Fibroblast of skin of left biceps (primary cell): ENCODE measurements at places on chromosomes 7 and 10.

DNA sequence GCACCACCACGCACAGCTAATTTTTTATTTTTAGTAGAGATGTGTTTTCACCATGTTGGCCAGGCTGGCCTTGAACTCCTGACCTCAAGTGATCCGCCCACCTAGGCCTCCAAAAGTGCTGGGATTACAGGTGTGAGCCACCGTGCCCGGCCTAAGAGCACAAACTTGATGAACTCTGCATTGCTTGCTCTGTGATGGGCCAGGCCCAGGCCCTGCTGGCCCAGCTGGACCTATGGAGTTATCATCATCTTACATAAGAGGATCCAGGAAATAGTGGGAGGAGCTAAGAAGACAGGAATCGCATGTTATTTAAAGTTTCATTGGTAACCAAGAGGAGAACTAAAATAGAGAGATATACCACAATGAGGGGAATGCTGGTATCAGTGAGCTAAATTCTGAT, 86.9 kb downstream of the DAGLB start:
- DNase-seq: no peak

DNA sequence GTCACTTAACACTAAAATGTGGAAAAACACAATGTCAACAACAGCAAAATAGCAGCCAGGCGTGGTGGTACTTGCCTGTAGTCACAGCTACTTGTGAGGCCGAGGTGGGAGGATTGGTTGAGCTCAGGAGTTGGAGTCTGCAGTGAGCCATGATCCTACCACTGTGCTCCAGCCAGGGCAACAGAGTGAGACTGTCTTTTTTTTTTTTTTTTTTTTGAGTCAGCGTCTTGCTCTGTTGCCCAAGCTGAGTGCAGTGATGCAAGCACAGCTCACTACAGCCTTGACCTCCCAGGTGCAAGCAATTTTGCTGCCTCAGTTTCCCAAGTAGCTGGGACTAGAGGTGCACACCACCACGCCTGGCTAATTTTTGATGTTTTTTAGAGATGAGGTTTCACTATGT, 6.1 kb downstream of the KCTD7 start:
- DNase-seq: no peak

GRCh38 chr10:91251430-91252056, 31.1 kb downstream of the PCGF5 start:
- peak; percentile 24 for DNase-seq

- DNase-seq: no peak
Measured at GRCh38 chr10:3123571-3124411, 48.8 kb downstream of the PITRM1 start.

GRCh38 chr10:29714096-29714874, 79.5 kb upstream of the SVIL start:
- DNase-seq: no peak

GRCh38 chr7:113306302-113306701, 187.9 kb upstream of the SMIM30 start:
- no peak for DNase-seq

GRCh38 chr7:96380111-96380512, 58.2 kb upstream of the SLC25A13 start:
- no peak for DNase-seq

DNA sequence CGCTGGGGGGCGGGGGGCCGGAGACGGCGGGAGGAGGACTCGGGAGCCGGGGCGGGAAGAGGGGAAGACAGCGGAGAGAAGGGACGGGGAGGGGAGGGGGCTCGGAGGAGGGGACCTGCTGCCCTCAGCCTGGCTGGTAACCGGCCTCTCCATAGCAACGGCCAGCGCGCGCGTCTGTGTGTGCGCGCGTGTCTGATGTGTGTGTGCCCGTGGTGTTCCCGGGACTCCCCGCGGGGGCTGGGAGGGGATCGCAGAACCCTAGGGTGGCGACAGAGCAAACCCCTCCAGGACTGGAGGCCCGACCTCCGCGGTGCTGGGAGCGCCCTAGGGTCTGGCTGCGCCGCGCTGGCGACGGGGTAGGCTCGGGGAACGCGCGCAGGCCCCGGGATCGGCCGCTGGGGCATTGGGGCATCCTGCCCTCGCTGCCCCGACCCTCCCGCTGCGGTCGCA, 356.3 kb downstream of the DNAJB6 start:
- no peak for DNase-seq

GRCh38 chr10:67076144-67076543, 150.3 kb downstream of the LRRTM3 start:
- no peak for DNase-seq

DNA sequence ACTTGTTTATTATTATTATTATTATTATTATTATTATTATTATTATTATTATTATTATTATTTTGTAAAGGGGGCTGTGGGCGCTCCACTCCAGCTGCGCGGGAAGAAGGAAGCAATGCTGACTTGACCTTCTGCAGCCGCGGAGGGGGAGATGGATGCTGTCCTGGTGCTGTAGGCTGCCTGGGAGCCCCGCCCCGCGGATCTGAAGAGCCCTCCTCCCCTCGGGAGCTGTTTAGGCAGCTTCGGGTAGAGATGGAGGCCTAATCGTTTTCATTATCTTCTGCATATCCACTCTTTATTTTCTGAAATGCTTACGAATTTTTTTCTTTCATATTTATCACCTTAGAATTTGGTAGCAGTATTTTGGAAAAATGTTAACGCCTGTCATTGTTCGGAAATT, 101.2 kb upstream of the KLF6 start:
- DNase-seq: no peak

GRCh38 chr7:154304231-154304630, 252.0 kb downstream of the DPP6 start:
- DNase-seq: no peak

DNA sequence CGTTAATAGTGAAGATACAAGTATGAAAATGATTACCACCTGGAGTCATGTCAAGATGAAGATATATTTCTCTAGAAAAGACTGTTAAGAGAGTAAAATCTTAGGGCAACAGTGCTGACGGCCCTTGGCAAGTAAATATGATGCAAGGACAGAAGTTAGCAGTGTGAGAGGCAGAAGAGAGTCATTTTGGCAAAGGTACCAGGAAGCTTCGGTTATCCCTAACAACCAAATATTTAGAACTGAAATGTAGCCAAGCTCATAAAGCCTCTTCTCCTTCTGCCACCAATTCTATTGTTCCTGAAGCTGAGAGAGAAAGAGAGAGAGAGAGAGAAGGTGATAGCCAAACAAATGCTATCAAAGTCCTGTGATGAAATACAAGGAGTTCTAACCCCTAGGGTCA, 109.6 kb downstream of the MACC1 start:
- DNase-seq: peak; percentile 2

DNA sequence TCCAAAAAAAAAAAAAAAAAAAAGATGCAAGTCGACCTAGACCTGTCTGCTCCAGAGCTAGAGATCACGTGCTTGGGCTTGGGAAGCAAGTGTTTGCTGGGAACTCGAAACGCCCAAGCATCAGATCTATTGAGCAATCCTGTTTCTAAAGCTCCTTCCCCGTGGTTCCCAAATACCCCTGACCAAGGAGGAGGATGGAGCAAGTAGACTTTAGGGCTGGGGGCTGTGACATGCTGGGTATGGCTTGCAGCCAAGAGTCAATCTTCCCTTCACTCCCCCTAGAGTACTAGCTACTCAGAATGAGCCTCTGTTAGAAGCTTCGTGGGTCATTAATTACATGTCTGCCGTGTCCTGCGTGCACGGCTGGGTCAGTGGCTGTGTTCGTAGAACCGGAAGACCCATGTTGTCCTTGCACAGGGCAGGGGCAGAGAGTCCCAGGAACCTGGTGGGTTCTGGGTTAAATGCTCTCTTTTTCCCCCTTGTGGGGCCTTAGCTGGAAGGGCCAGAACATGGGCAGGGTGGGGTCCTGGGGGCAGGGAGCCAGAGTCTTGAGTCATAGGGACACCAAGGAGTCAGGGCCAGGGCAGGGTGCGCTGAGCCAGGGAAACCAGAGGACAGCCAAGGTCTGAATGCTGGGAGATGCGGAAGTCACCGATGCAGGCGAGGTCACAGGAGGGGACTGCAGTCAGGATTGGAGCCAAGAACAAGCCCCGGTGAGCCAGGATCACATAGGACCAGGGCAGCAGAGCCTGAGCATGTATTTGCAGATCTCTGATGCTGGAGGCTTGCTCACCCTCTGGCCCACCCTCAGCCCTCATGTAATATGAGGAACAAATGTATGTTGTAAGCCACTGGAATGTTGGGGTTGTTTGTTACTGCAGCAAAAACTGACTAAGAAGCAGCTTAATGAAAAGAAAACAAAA, 34.6 kb upstream of the TPST1 start:
- DNase-seq: no peak

GRCh38 chr7:140005754-140006503, 56.8 kb downstream of the PARP12 start:
- no peak for DNase-seq

DNA sequence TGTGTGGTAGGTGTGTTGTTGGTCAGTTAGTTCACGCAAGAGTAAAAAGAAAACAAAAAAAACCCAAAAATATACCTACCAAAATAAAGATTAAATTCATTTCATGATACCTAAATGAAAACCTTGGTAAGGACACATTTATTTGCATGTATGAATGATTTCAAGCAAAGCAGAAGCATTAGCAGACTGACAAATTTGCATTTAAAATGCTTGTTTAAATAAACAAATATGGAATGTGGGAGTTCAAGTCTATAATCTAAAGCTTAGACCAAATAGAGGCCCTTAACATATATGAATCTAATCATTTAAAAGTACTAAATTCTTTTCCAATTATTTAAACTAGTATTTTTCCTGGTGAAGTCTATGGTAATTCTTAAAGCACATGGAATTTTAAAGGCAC, 35.8 kb downstream of the GNAT3 start:
- no peak for DNase-seq

DNA sequence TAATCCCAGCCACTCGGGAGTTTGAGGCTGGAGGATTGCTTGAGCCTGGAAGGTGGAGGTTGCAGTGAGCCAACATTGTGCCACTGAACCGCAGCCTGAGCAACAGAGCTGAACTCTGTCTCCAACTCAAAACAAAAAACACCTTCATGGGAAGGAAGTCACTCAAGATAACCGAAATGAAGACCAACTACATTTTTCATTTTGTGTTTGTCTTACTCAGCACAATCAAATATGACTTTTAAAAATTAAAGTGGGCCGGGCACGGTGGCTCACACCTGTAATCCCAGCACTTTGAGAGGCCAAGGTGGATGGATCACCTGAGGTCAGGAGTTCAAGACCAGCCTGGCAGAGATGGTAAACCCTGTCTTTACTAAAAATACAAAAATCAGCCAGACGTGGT, 40.0 kb downstream of the CREM start:
- no peak for DNase-seq

GRCh38 chr10:126661841-126662515, 8.5 kb downstream of the C10orf90 start:
- peak; percentile 49 for DNase-seq

DNA sequence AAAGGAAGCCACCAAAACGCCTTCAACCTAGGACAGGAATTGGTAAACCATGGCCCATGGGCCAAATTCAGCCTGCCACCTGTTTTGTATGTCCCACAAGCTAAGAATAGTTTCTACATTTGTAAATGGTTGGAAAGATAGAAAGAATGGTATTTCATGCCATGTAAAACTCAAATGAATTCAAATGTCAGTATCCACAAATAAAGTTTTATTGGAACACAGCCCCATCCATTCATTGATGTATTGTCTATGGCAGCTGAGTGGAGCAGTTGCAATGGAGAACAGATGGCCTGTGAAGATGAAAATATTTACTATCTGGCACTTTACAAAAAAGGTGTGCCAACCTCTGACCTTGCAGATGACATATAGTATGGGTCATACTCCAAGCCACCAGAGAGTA, 236.9 kb downstream of the CREB5 start:
- DNase-seq: no peak

GRCh38 chr7:151322906-151323305, 18.7 kb upstream of the NUB1 start:
- no peak for DNase-seq

DNA sequence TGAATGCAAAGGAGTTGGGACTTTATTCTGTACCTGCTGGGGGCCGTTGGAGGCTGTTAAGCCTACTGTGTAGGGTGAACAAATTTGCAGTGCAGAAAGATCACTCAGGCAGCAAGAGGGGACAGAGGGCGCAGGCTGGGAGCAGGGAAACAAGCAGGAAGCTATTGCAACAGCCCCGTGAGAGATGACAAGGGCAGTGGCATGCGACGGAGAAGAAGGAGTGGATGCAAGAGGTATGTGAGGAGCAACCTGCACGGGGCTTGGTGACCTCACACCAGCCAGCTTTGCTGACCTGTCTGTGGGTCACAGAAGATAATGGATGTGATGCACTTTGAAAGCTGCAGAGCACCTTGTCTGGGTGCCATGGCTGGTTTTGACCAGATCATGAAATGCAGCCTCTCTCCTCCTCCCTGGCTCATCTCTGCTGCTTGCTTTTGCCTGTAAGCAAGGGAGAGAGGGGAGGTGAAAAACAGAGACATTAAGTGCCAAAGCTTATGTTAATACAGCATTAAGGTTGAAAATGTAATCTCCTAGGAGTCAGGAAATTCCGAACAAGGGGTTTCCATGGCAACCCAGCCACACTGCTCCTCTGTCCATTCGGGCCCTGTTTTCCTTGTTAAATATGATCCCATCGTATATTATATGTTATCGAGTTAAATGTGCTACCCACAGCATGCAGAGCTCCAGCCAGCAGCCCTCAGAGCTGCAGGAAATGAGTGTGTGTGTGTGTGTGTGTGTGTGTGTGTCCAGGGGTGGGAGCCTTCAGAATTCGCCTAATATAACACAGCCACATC, 314.3 kb upstream of the ZMIZ1 start:
- DNase-seq: peak; percentile 92

- no peak for DNase-seq
Measured at GRCh38 chr7:77479536-77480088, 57.5 kb upstream of the PTPN12 start.

GRCh38 chr10:97332591-97333350, 1.8 kb downstream of the FRAT2 start:
- DNase-seq: peak; percentile 25

- DNase-seq: no peak
Measured at GRCh38 chr10:6195376-6195775, 7.4 kb upstream of the PFKFB3 start.

- DNase-seq: no peak
Measured at GRCh38 chr7:5214641-5215040, 24.6 kb downstream of the WIPI2 start.

- no peak for DNase-seq
Measured at GRCh38 chr10:74081941-74082718, 68.5 kb downstream of the AP3M1 start.

DNA sequence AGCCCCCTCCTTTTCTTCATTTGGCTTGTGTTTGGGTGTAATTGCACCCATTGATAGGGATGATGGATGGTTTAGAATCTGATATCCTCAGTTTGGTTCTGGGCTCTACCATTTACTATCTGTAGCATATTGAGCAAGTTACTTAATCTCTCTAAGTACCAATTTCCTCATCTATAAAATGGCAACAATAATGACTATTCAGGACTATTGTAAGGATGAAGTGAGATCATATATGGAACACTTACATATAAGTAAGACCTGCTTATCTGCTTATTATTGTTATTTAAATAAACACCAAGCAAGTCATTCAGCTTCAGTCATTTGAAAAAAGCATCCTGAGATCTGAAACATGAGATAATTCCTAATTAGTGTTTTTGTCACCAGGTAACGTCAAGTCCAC, 127.0 kb downstream of the SEC23IP start:
- no peak for DNase-seq
